ENCODE measurements at places on chromosomes 7 and 10.

GRCh38 chr10:4212111-4212630 is 427.2 kb upstream of the KLF6 start:
- DNase-seq = no peak

DNA sequence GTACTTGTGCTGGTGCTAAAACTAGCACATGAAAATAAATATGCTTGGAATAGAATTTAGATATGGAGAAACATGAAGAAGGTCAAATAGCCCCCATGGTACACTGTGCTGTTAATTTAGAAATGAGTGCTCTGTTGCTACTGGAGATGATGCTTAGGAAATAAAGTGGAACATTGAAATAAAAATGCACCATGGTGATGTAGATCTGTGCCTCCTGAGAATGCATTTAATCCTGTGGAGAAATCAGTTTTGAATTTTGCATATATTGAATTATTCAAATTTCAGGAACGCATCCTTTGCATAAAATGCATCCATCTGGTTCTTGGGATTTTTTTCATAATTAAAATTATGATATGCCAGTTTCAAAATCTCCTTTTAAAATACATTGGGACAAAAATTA is 44.5 kb downstream of the PLEKHA8 start:
- DNase-seq = no peak

- peak; percentile 81 for DNase-seq
These were observed 43.4 kb downstream of the PTTG1IP2 start for GRCh38 chr7:90512821-90513254.

DNA sequence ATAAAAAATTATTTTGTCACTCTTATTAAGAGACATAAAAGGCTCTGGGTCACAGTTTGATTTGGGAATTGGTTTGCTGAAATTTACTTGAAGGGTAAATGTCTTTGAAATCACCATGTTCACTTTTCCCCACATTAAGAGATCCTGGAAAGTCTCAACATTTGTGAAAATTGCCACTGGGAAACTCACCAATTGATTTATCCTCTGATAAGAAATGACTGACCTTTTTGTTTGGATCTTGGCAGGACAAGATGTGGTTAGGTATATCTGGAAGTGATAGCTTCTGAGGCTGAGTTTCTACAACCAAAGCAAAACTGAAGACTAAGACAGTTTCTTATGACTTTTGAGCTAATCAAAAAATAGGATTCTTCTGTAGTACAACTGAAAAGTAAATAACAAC is 107.1 kb upstream of the TMEM106B start:
- DNase-seq = no peak

- no peak for DNase-seq
These were observed 22.6 kb downstream of the PODXL start for GRCh38 chr7:131533566-131534561.

- no peak for DNase-seq
These were observed 747.4 kb downstream of the SUGCT start for GRCh38 chr7:40882071-40882658.

DNA sequence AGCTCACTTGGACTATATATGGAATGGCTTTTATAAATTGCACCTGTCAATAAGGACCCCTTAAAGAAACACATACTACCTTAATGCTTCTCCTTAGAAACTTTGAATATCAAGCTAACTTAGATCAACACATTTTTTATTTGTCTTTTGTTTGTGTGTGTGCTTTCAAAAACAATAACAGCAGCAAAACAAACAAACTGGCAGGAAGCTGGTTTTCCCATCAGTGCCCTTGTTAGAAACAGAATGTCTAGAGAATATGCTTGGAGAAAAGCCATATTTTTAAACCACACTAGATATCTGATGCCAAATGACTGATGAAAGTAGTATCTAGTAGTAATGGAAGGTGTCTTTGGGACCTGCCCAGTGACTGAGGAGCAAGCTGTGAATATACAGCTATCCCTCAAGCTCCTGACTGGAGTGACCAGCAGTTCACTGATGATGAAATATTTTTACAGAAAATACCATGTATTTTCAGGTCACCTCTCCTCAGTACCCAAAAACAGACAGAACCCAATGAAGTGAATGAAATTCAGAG is 1.0 kb downstream of the PDE1C start:
- DNase-seq = no peak

DNA sequence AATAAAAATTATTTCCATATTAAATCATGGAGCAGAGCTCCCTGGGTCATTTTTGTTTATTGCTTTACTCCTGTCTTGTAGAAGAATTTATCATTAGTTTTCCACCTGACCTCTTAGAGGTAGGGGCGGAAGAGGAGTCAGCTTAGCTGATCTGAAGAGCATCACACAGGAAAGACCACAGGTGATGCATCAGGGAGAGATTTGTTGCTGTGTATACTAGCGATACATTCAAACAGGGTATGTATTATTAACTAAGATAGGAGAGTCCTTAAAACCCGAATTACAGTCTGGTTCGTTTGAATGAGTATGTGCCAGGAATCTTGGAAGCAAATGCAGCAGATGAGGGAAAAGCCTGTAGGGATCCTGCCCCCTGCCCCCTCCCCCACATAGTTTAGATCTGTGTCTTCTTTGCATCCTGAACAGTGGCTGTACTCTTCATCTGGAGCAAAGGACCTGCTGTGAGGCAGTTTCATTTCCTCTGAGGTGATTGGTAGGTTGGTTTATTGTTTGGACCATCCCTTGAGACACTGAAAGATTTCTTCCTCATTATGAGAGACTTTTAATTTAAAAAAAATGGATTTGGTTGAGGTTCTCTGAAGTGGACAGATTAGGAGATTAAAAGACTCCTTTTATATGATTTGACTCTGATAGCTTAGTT is 177.0 kb downstream of the SND1 start:
- DNase-seq = no peak

- DNase-seq = no peak
These were observed 171.9 kb downstream of the TPST1 start for GRCh38 chr7:66377045-66377444.

DNA sequence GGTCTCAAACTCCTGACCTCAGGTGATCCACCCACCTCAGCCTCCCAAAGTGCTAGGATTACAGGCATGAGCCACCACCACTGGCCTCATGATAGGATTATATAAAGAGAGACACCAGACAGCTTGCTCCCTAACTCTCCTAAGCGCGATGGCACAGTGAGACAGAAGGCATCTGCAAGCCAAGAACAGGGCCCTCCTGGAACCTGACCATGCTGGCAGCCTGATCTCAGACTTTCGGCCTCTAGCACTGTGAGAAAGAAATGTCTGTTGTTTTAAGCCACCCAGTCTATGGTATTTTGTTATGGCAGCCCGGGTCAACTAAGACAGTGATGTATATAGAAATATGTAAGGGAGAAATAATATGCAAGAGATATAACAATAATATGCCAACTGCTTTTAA is 51.2 kb downstream of the SRPK2 start:
- DNase-seq = no peak

GRCh38 chr7:150326657-150327268 is 3.4 kb upstream of the ACTR3C start:
- DNase-seq = peak; percentile 64

- no peak for DNase-seq
These were observed 322.6 kb downstream of the KIF20B start for GRCh38 chr10:90023950-90024349.

GRCh38 chr10:7797582-7797981 is 9.6 kb downstream of the ATP5F1C start:
- peak; percentile 92 for DNase-seq

DNA sequence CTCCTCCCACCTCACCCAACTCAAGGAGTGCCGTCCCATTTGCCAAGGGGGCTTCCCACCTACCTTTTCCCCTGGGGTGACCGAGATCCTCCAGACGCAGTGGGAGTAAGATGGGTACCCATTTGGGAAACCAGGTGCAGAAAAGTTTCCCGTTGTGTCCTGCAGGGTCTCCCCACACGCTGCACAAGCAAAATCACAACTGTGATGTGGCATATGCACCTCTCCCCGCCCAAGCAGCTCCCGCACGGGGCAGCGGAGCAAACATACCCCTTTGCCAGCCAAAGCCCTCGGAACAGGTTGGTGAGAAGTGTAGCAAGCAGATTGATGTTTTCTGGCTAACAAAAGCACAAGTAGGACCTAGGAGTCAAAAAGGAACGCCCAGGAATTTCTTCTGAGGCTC is 51.5 kb upstream of the OPALIN start:
- DNase-seq = no peak
